Smooth muscle cell of bladder (primary cell): ENCODE measurements at places on chromosomes 7 and 10. TPM values are rescaled to one million over a fixed set of nuclear protein-coding genes. Genes with fewer than 3 reads are reported as not detected.

SAP25 gene
- not detected in 2 replicates for total RNA-seq

NODAL gene
- not detected in 2 replicates for total RNA-seq

ALOX5 gene
- total RNA-seq, result not detected in 2 replicates

OR2A12 gene
- total RNA-seq, result not detected in 2 replicates

GSAP gene
- 6.0 and 6.7 TPM in 2 replicates for total RNA-seq

LEP gene
- total RNA-seq, result 0.09 TPM in 1 of 2 replicates, not detected in the other

MGMT gene
- 27.7 and 39.5 TPM in 2 replicates for total RNA-seq

VAX1 gene
- total RNA-seq, result not detected in 2 replicates
